T-helper 1 cell treated with Interleukin-12 subunit alpha and Interleukin-12 subunit beta and Interleukin-4 antibody, amounts not matched to agents 30 ng/mL and 1 ng/mL, for 36 hours (primary cell): ENCODE measurements at places on chromosomes 2 and 18. TPM values are rescaled to one million over a fixed set of nuclear protein-coding genes. Genes with fewer than 3 reads are reported as not detected.

MC5R gene
- total RNA-seq: 0.15 TPM in 1 of 2 replicates, not detected in the other

FMNL2 gene
- 1.6 and 2.0 TPM in 2 replicates for total RNA-seq

AMER3 gene
- not detected in 2 replicates for total RNA-seq

MERTK gene
- total RNA-seq: 0.29 TPM in 2 replicates

OR6B2 gene
- not detected in 2 replicates for total RNA-seq

GLI2 gene
- total RNA-seq: 2.5 TPM in 2 replicates

CYP27A1 gene
- total RNA-seq: 0.12 and 0.17 TPM in 2 replicates

SATB2 gene
- 0.10 TPM in 2 replicates for total RNA-seq

FAM124B gene
- total RNA-seq: 0.39 and 0.42 TPM in 2 replicates

TRIM43B gene
- not detected in 2 replicates for total RNA-seq

HOXD13 gene
- not detected in 2 replicates for total RNA-seq

MEP1B gene
- 0.10 TPM in 1 of 2 replicates, not detected in the other for total RNA-seq

FABP1 gene
- total RNA-seq: not detected in 2 replicates

RAX gene
- not detected in 2 replicates for total RNA-seq

VIL1 gene
- total RNA-seq: 0.27 TPM in 1 of 2 replicates, not detected in the other

GALNT3 gene
- 15.4 and 17.5 TPM in 2 replicates for total RNA-seq

EPHA4 gene
- 11.5 TPM in 2 replicates for total RNA-seq

HOXD12 gene
- not detected in 2 replicates for total RNA-seq

POMC gene
- total RNA-seq: 3.4 and 4.6 TPM in 2 replicates

NBEAL1 gene
- 12.7 and 16.7 TPM in 2 replicates for total RNA-seq
